ENCODE measurements at places on chromosomes 5 and 9.

DNA sequence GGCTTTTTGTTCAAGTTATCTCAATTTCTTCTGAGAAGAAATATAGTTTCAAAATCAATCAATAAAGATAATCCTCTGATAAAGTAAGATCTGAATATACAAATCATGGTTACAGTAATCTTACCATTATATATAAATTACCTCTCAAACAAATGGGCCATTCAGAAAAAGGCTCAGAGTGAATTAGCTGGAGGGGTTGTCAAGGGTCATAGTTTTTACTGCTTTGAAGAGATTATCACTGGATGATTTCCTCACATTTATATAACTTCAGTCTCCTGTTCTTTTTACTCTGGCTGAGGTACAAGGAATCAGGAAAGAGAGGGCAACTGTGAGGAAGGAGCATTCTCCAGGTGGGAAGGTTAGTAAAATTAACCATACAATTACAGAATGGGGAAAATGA, 148.6 kb upstream of the ELL2 start:
- no peak for DNase-seq

- DNase-seq = no peak
Measured at GRCh38 chr5:96814041-96814440, 6.3 kb upstream of the ERAP1 start.

GRCh38 chr5:98769210-98769958, 4.1 kb upstream of the RGMB start:
- no peak for DNase-seq

DNA sequence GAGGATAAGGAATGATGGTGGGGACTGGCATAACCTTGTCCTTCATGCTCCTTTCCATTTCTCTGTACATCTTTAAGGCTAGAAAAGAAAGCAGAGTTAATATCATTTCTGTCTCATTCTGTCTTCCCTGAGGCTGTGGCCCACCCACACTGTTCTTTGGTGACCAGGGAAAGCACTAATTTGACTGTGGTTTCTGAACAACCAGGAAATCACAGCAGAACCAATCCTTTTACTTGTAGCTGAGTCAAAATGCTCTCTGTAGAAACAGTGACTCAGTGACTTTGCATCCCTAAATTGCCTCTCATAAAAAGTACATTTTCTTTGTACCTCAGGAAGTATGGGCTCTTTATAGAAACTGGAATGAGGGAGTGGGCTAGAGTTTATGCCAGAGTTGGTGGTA, 28.1 kb downstream of the IL33 start:
- DNase-seq = no peak

- DNase-seq = no peak
Measured at GRCh38 chr5:119079318-119079921, 8.5 kb downstream of the DMXL1 start.

DNA sequence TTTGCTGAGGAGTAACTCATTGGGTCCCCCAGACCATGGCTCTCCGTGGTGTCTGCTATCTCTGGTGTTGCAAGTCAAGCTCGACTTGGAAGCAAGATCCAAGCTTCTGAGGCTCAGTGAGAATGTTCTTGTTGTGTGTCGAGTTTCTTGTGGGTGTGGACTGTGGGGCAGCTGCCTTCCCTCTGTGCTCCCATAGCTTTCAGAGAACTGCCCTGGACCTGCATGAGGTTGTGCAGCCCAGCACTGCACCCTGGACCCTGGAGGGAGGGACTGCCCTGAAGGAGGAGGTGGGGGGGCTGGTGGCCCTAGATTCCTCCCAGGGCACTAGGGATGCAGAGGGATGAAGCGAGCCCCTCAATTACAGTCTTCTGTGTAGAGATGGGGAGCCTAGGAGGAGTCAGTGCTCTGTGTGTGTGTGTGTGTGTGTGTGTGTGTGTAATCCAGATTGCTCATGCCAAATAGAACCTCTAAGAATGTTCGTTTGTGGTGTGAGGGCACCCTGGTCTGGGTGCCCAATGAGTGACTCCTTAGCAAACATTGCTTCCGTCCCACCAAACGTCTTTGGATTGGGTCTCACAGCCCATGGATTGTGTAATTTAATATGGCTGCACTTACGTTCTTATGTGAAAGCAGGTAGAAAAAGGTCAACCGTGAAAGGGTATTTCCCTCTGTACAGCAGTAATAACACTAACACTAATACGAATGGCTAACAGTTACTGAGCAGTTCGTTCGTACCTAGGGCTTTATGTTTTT, 143.3 kb upstream of the LMX1B start:
- no peak for DNase-seq

DNA sequence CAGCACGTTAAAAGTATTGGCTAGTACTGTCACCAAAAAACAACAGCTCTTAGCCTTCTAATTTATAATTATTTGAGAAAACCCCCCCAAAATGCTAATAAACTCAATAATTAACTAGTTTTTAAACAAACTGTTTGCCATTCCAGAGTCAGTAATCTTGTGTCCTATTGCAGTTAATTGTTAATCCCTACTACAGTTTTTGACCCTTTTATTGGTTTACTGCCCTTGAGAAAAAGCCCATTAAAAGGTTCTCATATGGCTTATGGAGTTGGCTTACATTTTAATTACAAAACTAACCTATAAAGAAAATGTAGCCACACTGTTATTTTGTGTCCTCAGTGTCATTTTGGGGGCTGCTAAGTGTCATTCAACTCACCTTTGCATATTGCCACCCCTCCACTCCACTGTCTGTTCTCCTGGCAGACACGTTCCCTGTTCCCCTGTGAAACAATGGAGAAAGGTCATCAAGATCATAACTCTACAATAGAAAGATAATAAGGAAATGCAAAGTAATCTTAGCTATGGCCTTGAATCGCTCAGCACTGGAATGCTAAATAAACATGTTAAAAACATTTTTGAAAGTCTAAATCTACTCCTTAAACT, 51.6 kb upstream of the TXNDC8 start:
- DNase-seq = no peak

- no peak for DNase-seq
Measured at GRCh38 chr9:135888126-135888765, 19.1 kb downstream of the CAMSAP1 start.

DNA sequence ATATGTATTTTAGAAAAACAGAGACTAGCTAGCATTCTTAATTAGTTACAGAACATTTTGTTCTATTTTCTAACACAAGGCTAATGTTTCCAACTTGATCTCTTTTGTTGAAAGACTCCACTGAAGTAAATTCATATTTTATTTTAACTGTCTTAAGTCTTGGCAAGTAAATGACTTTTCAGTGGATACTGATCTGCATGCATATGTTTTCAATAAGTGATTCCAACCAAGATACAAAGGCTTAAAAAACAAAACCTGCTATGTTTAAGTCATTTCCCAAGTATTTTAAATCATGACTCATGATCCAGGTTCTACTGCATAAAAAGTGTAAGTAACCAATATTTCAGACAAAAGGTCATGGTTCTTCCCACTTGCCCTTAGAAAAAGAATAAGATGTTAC, 5.7 kb downstream of the CDO1 start:
- DNase-seq = no peak

- no peak for DNase-seq
Measured at GRCh38 chr5:73960023-73960422, 334.0 kb downstream of the ARHGEF28 start.

- DNase-seq = no peak
Measured at GRCh38 chr5:128579093-128579492, 41.0 kb upstream of the FBN2 start.

DNA sequence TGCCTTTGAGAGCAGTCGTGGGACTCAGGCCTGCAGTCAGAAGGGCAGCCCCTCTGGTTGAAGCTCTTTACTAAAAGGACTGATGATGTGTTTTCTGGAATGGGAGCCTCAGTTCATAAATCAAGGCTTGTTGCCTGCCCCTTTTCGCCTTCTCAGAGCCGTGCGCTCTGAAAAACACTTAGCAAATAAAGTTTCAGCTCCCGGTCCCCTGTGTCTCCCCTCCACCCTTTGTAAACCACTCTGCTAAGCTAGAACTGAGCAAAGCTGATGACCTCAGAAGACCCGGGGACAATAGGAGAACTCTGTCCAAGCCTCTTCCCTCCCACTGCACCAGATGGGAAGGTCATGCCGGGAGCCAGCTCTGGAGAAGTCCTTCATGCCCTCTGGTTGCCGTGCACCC, 39.3 kb upstream of the ADRA1B start:
- no peak for DNase-seq

- no peak for DNase-seq
Measured at GRCh38 chr9:88497224-88497623, 37.8 kb upstream of the NXNL2 start.

GRCh38 chr5:154373729-154374179, 72.0 kb upstream of the SAP30L start:
- DNase-seq = no peak

- no peak for DNase-seq
Measured at GRCh38 chr5:180116077-180116999, 44.8 kb upstream of the RNF130 start.

- DNase-seq = no peak
Measured at GRCh38 chr9:71363286-71363961, 242.0 kb upstream of the TRPM3 start.

GRCh38 chr5:20617841-20618240, 629.8 kb upstream of the CDH18 start:
- DNase-seq = no peak

GRCh38 chr5:149043641-149044040, 19.2 kb downstream of the SH3TC2 start:
- no peak for DNase-seq

DNA sequence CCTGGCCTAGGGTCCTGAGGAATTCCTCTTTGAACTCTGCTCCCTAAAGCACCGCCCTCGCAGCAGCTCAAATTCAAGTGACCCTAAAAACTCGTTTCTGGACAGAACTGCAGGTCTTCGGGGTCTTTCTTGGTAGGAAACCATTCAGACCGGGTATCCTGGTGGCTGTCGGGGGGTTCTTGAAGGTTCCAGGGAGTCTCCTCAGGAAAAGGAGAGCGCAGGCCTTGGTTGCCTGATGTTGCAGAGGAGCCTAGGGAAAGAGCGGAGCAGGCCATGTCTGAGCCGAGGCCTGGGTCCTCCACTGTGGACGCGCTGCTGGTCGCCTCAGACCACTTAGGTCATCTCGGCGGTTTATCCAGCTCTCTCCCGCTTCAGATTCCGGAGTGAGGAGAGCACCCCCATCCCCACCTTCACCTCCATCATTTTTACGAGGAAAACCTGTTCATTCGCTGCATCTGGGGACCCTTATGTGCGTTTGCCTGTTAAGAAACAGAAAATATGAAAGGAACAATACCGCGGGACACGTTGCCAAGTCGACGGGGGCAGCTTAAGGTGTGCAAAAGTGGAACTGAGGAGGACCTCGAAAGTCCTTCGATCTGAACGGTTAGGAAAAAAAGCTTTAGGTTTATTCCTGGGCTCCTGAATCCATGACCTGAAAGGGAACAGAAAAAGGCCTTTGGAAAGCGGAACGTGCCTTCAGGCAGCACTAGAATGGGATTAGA, 299.4 kb downstream of the PARP8 start:
- no peak for DNase-seq

DNA sequence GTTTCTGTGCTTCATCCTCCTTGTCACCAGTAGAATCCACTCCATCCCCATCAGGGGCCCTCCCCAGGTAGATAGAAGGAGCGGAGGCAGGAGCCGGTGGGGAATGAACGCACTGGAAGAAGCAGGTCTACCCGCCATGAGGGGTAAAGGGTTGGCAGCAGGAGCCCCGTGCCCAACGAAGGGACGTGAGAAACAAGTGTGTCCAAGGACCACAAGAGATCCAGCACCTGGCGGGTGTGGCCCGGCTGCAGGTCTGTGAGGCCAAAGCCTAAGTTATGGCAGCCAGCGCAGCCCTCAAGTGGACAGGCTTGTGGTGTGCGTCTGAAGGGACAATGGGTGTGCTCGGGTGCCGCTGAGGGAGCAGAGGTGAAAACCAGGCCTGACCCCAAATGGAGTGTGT, 94.3 kb downstream of the IRX2 start:
- DNase-seq = no peak

GRCh38 chr9:86645303-86645702, 291.1 kb upstream of the TUT7 start:
- DNase-seq = no peak
